ENCODE measurements at places on chromosomes 7 and 10. TPM values are rescaled to one million over a fixed set of nuclear protein-coding genes. Genes with fewer than 3 reads are reported as not detected.

The TBX20 gene
- 0.15 TPM for polyA plus RNA-seq

The NFE2L3 gene
- polyA plus RNA-seq: 28.0 TPM

The RBM20 gene
- 0.15 TPM for polyA plus RNA-seq

The ABCC2 gene
- polyA plus RNA-seq: 0.22 TPM

The CCL26 gene
- polyA plus RNA-seq: not detected

The WNT8B gene
- not detected for polyA plus RNA-seq

The HOXA9 gene
- polyA plus RNA-seq: 0.59 TPM

The FBXO24 gene
- 0.43 TPM for polyA plus RNA-seq

The SYT15B gene
- 0.96 TPM for polyA plus RNA-seq

The SPDYE2 gene
- polyA plus RNA-seq: not detected

The CALHM1 gene
- not detected for polyA plus RNA-seq

The POR gene
- 42.2 TPM for polyA plus RNA-seq

The BMPR1A gene
- polyA plus RNA-seq: 15.9 TPM

The DNAJC30 gene
- 10.6 TPM for polyA plus RNA-seq

The SKIDA1 gene
- 0.36 TPM for polyA plus RNA-seq

The EGFR gene
- 36.9 TPM for polyA plus RNA-seq

The LHFPL3 gene
- not detected for polyA plus RNA-seq

The ITPRID1 gene
- not detected for polyA plus RNA-seq

The ZNF775 gene
- 4.0 TPM for polyA plus RNA-seq

The NEUROD6 gene
- polyA plus RNA-seq: not detected

The ZNF488 gene
- polyA plus RNA-seq: 0.14 TPM

The LIPM gene
- polyA plus RNA-seq: not detected

The MSMB gene
- polyA plus RNA-seq: not detected

The PRDX3 gene
- polyA plus RNA-seq: 173 TPM

The TEX47 gene
- polyA plus RNA-seq: not detected

The MORN4 gene
- 8.4 TPM for polyA plus RNA-seq

The NODAL gene
- not detected for polyA plus RNA-seq

The HOXA10 gene
- polyA plus RNA-seq: 0.10 TPM

The LIPK gene
- polyA plus RNA-seq: not detected

The DOCK4 gene
- 4.4 TPM for polyA plus RNA-seq

The PGAM1 gene
- polyA plus RNA-seq: 686 TPM

The NUTM2A gene
- polyA plus RNA-seq: 0.36 TPM

The PBLD gene
- polyA plus RNA-seq: 2.3 TPM
